Thyroid gland (tissue), 4 donors: ENCODE measurements at places on chromosomes 1 and 21.

GRCh38 chr1:58844176-58844575 lies 60.3 kb upstream of the JUN start:
- no peak for DNase-seq
- no peak overlapping the region for H3K4me3 ChIP-seq
- no peaks in the 10 kb centered on the region for H3K36me3 ChIP-seq
- H3K27ac ChIP-seq: no peak overlapping the region

DNA sequence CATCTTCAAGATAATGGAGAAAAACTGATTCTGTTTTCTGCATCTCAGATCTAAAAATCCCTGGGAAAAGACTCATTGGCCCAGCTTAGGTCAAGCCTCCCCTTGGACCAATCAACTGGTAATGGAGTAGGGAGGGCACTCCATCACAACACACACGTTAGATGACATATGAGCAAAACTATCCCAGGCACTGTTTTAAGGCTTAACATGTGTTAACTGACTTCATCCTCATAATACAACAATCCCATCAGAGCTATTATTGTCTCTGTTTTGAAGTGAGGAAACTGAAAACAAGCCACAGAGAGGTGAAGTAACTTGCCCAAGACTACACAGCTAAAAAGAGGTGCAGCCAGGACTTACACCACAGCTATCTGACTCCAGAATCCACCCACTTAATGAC lies 14.7 kb upstream of the CITED4 start:
- H3K27ac ChIP-seq: peak overlapping the region; percentile 90
- DNase-seq: no peak
- H3K4me3 ChIP-seq: no peak overlapping the region

DNA sequence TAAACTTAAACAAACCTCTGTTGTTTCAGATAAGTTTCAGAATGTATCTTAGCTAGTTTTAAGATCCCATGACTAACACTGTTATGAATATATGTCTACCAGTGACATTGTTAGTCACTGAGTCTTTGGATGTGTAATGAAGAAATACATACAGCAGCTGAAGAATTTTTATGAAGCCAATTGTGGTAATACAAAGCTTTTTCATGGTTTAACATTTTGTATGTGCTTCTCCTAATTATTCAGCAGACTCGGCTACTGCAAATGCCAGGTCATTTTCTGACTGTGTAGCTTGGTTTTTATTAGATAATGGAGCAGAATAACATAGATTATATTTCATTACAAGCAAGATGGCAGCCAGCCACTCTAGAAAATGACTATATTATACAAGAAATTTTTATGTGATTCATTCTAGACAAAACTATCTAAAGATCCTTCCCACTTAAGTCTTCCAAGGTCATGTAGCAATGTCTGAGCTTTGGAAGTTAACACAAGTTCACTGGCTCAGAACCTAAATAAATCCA lies 147.8 kb downstream of the TNFSF18 start:
- no peak overlapping the region for H3K4me3 ChIP-seq
- H3K4me1 ChIP-seq: no peaks in the 10 kb centered on the region
- H3K36me3 ChIP-seq: no peaks in the 10 kb centered on the region
- H3K27ac ChIP-seq: no peak overlapping the region
- DNase-seq: no peak

DNA sequence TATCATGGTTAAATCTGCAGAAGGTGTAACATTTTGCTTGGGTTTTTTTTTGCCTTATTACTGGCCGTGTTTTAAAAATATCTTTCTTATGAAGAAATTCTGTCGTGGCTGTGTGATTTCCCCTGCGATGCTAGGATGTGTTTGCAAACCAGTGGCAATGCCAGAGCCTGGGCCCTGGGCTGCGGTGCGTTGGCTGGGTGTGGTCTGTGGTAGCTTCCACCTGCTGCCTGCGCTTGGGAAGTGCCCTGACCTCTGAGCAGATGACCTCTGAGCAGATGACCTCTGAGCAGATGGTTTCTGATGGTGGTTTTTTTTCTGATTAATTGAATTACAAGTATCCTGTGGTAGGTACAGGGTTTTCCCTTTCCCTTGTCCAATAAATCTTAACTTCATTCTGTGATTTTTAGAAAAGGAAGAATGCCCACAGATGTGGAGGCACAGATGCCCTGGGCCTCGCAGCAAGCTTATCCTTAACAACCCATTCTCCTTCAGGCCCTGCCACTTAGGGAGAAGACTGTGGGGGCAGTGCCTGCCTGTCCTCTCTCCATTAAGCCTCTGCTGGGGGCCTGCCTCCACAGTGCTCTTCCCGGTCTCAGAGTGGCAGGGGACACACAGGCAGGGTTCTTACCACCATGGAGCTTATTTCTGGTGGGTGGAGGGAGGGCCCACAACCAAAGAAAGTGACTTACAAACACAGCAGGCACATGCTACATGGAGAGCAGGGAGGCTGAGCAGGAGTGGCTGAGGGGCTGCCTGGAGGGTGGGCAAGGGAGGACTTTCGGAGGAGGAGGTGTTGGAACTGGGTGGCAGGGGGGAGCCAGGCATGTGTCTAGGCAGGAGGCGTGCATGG lies 81.7 kb downstream of the PCBP3 start:
- no peak overlapping the region for H3K27ac ChIP-seq
- H3K36me3 ChIP-seq: no peaks in the 10 kb centered on the region
- no peaks in the 10 kb centered on the region for H3K27me3 ChIP-seq
- no peak overlapping the region for H3K4me3 ChIP-seq

- H3K4me1 ChIP-seq: no peaks in the 10 kb centered on the region
- H3K27ac ChIP-seq: no peak overlapping the region
- H3K36me3 ChIP-seq: no peaks in the 10 kb centered on the region
Observed at GRCh38 chr1:89770391-89770790, 50.4 kb upstream of the LRRC8D start.

DNA sequence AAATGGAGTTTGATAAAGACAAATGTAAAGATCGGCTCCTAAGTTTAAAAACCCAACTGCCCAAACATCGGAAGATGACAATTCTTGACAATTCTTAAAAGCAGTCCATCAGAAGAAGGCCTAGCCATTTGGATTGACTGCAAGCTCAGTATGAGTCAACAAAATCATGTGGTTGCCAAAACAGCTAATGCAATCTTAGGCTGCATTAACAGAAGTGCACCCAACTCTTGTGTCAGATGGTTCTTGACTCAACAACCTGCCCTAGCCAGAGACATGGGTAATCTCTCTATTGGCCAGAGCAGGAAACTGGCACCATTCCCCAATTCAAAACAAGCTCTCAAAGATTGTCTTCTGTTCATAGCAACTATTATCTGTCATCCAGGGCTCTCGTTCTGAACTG lies 9.9 kb upstream of the NCF2 start:
- no peaks in the 10 kb centered on the region for H3K27me3 ChIP-seq
- no peak for DNase-seq
- no peak overlapping the region for H3K27ac ChIP-seq
- H3K4me3 ChIP-seq: no peak overlapping the region
- H3K4me1 ChIP-seq: no peaks in the 10 kb centered on the region

- no peak overlapping the region for H3K27ac ChIP-seq
- H3K4me1 ChIP-seq: no peaks in the 10 kb centered on the region
- DNase-seq: no peak
- H3K27me3 ChIP-seq: no peaks in the 10 kb centered on the region
- no peaks in the 10 kb centered on the region for H3K36me3 ChIP-seq
Observed at GRCh38 chr21:27329255-27329851, 362.5 kb upstream of the ADAMTS5 start.

DNA sequence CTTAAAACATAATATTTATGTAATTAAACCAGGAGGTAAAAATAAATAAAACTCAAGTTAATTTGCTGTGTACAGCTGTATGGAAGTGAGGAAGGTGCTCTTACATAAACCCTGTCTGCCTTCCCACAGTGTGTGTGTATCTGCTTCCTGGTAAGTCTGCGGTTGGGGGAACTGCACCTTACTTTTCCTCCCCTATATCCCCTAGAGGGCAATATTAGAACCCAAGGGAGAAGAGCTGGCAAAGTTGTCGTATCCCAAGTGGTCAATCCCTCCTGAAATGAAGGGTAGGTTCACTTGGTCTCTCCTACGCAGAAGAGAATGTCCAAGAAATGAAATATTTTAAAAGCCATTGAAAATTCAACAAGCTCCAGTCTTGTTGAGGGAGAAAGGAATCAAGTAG lies 17.8 kb upstream of the JAK1 start:
- no peak for DNase-seq
- no peaks in the 10 kb centered on the region for H3K27me3 ChIP-seq
- no peaks in the 10 kb centered on the region for H3K4me1 ChIP-seq
- no peak overlapping the region for H3K4me3 ChIP-seq
- H3K27ac ChIP-seq: no peak overlapping the region

DNA sequence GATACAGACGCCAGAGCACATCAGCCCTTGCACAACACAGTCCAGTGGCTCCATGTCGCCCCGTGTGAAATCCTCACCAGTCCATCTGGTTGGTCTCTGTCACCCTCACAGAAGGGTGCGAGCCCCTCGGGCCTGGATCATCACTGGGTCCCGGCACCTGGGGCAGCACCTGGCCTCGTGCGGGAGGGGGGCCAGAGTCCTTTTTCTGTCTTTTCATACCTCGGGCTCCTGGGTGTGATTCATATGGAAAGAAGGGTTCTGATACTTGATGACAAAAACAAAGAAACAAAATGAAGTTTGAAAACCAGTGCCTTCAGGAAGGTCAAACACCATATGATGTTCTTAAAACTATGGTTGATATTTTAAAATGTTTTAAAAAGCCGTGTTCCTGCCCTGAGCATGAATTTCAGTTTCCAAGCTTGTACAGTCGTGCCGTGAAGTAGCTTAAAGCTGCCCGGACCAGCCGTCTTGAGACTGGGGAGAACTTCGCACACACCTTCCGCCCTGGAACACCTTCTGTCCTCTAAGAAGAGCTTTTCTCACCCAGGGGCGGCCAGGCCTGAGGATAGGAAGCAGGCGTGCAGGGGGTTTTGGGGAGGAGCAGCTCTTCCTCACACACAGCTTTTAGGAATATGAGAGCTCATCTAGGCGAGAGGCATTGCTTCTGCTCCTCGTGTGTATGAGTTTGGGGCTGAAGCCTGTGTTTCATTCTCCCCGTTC lies 35.2 kb downstream of the SLC37A1 start:
- H3K4me1 ChIP-seq: no peaks in the 10 kb centered on the region
- no peak overlapping the region for H3K4me3 ChIP-seq
- H3K36me3 ChIP-seq: peaks cover 40% of the 10 kb centered on the region
- H3K27me3 ChIP-seq: no peaks in the 10 kb centered on the region

GRCh38 chr1:96075704-96076455 lies 645.7 kb upstream of the PTBP2 start:
- no peak overlapping the region for H3K4me3 ChIP-seq
- no peak for DNase-seq
- no peaks in the 10 kb centered on the region for H3K4me1 ChIP-seq
- no peaks in the 10 kb centered on the region for H3K27me3 ChIP-seq
- no peaks in the 10 kb centered on the region for H3K36me3 ChIP-seq

DNA sequence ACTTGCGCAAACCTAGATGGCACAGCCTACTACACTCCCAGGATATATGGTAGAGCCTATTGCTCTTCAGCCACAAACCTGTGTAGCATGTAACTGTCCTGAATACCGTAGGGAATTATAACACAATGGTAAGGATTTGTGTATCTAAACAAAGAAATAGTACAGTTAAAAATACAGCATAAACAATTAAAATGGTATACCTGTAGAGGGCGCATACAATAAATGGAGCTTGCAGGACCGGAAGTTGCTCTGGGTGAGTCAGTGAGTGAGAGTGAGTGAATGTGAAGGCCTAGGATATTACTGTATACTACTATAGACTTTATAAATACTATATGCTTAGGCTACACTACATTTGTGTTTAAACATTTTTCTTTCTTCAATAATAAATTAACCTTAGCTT lies 99.3 kb downstream of the PLD5 start:
- no peak overlapping the region for H3K4me3 ChIP-seq
- no peaks in the 10 kb centered on the region for H3K4me1 ChIP-seq
- DNase-seq: no peak
- no peak overlapping the region for H3K27ac ChIP-seq

GRCh38 chr21:40623528-40623927 lies 223.4 kb downstream of the DSCAM start:
- no peak overlapping the region for H3K4me3 ChIP-seq
- DNase-seq: no peak

GRCh38 chr1:33815061-33815460 lies 48.8 kb upstream of the HMGB4 start:
- H3K4me3 ChIP-seq: no peak overlapping the region
- no peaks in the 10 kb centered on the region for H3K36me3 ChIP-seq
- no peaks in the 10 kb centered on the region for H3K4me1 ChIP-seq
- DNase-seq: no peak
- H3K27me3 ChIP-seq: no peaks in the 10 kb centered on the region

GRCh38 chr1:62024690-62025089 lies 170.0 kb upstream of the L1TD1 start:
- no peak overlapping the region for H3K4me3 ChIP-seq
- H3K27ac ChIP-seq: no peak overlapping the region
- no peak for DNase-seq
- no peaks in the 10 kb centered on the region for H3K4me1 ChIP-seq
- H3K36me3 ChIP-seq: no peaks in the 10 kb centered on the region
- no peaks in the 10 kb centered on the region for H3K27me3 ChIP-seq

DNA sequence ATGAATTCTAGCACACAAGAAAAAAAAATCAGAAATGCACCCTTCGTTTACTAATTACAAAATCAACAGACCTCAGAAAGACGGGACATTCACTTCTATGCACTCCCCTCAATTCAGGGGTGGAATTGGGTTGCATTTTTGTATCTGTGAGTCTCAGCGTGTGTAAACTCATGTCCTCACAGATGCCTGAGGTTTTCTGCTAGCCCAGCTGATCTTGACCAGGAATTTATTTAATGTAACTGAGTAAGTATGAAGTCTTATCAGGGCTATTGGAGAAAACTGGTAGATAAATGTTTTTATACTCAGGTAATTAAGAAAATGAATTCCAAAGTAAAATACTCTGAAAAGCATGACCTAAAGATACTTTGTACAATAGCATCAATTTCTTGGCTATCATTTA lies 167.7 kb downstream of the RUNX1 start:
- no peak for DNase-seq
- H3K27ac ChIP-seq: no peak overlapping the region
- peaks cover 16% of the 10 kb centered on the region for H3K4me1 ChIP-seq
- no peaks in the 10 kb centered on the region for H3K36me3 ChIP-seq
- H3K27me3 ChIP-seq: peaks cover 15% of the 10 kb centered on the region
- no peak overlapping the region for H3K4me3 ChIP-seq

- DNase-seq: no peak
- H3K4me3 ChIP-seq: no peak overlapping the region
- H3K27me3 ChIP-seq: no peaks in the 10 kb centered on the region
- no peaks in the 10 kb centered on the region for H3K36me3 ChIP-seq
- peaks cover 14% of the 10 kb centered on the region for H3K4me1 ChIP-seq
Observed at GRCh38 chr21:31711745-31712285, 20.1 kb downstream of the SCAF4 start.

- DNase-seq: no peak
- no peak overlapping the region for H3K4me3 ChIP-seq
- no peak overlapping the region for H3K27ac ChIP-seq
- no peaks in the 10 kb centered on the region for H3K27me3 ChIP-seq
- no peaks in the 10 kb centered on the region for H3K4me1 ChIP-seq
Observed at GRCh38 chr1:243680860-243681259, 169.2 kb downstream of the AKT3 start.

GRCh38 chr1:237281481-237281880 lies 239.5 kb downstream of the RYR2 start:
- H3K36me3 ChIP-seq: no peaks in the 10 kb centered on the region
- DNase-seq: no peak
- H3K27ac ChIP-seq: no peak overlapping the region
- no peak overlapping the region for H3K4me3 ChIP-seq
- no peaks in the 10 kb centered on the region for H3K27me3 ChIP-seq
